Activated CD8-positive, alpha-beta T cell treated with anti-CD3 and anti-CD28 coated beads, Interleukin-2, amount 10 ng/mL, durations not matched to agents 7 days and 5 days (primary cell): ENCODE measurements at places on chromosomes 5 and 9. TPM values are rescaled to one million over a fixed set of nuclear protein-coding genes. Genes with fewer than 3 reads are reported as not detected.

Gene SLC45A2
- total RNA-seq = 0.34 TPM

Gene PCDHB2
- not detected for total RNA-seq

Gene FST
- not detected for total RNA-seq

Gene TMEM171
- total RNA-seq = not detected

Gene MAMDC2
- not detected for total RNA-seq

Gene ADGRV1
- total RNA-seq = 0.26 TPM
